ENCODE measurements at places on chromosomes 2 and 18.

- peak; percentile 67 for DNase-seq
These were observed 102.5 kb downstream of the ATL2 start for GRCh38 chr2:38274286-38275276.

GRCh38 chr2:19331450-19331849, 27.0 kb downstream of the OSR1 start:
- DNase-seq, result no peak

- DNase-seq, result no peak
These were observed 244.2 kb downstream of the EXOC6B start for GRCh38 chr2:72581560-72582181.

- DNase-seq, result peak; percentile 47
These were observed 5.2 kb upstream of the SLC35F6 start for GRCh38 chr2:26758790-26759321.

DNA sequence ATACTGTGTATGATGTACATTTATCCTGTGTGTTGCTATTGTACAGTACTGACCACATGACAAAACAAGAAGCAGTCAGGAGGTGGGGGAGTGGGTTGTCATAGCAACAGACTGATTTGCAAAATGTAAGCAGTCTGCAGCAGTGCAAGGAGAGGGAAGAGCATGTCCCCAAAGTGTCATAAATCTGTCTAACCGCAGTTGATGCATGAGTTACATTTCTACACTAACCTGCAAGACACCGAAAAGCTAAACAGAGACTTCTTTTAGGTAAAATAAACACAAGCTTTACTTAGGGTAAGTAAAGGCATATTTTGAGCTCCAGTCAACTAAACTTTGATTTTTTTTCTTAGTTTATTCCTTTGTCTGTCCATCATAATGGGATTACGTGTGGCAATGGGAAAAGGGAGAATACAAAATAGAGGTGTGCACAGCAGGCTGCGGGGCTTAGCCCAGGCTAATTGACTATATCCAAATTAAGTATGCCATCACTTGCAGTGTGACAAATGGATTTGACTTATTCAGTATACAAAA, 134.5 kb downstream of the MEIS1 start:
- DNase-seq, result no peak

- no peak for DNase-seq
These were observed 274.5 kb downstream of the SLC8A1 start for GRCh38 chr2:40177366-40177765.

DNA sequence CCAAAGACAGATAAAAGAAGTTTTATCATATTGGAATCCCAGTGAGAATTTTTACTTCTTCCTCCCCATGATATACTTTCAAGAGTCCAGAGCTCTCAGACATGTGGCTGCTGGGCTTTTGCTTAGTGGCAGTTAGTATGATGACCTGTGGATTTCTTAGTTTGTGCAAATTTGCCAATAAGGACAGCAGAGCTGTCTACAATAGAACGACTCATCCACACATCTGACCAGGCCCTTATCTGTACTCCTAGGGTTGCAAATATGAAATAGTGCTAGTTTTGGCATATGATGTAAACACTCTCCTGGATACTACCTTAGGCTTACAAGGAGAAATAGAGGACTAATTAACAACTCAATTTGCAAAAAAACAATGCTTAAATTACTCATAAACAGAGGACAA, 758.4 kb upstream of the TMEFF2 start:
- no peak for DNase-seq

DNA sequence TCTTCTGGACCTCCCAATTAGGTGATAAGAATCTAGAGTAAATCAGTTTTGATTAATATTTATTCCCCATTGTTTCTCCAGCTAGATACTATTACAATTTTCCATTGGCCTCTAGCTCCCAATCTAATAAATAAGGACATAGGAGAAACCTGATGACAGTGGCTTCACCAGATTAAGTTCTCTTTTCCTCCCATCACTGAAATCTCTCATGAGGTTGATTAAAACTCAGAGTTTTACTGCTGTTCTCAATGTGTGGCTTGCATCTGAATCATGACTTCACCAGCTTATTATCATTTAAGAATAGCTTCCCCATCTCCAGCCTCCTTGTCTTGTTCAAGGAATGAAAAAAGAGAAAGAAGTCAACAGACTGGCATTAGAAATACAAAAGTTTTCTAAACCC, 3.9 kb upstream of the CCDC102B start:
- DNase-seq, result no peak

GRCh38 chr18:79975985-79976680, 11.7 kb downstream of the HSBP1L1 start:
- DNase-seq, result no peak

DNA sequence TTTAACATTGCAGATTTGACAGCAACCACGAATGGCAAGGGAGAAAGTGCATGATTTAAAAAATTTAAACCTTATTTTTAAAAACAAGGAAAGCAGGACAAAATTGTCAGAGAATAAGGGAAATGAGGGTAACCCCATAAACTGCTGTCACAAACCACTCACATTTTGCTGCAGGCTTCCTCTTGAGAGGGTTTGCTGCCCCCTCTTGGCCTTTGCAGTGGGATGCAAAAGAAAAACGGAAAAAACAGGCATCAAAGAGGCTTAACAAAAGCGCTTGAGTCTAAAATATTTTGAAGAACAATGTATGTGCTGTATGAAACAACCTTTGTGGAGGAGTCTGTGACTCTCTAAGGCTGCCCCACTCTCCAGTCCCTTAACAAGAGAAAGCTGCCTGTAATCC, 91.6 kb downstream of the TMX3 start:
- peak; percentile 10 for DNase-seq

GRCh38 chr18:44805643-44806042, 125.0 kb downstream of the SETBP1 start:
- DNase-seq, result no peak

DNA sequence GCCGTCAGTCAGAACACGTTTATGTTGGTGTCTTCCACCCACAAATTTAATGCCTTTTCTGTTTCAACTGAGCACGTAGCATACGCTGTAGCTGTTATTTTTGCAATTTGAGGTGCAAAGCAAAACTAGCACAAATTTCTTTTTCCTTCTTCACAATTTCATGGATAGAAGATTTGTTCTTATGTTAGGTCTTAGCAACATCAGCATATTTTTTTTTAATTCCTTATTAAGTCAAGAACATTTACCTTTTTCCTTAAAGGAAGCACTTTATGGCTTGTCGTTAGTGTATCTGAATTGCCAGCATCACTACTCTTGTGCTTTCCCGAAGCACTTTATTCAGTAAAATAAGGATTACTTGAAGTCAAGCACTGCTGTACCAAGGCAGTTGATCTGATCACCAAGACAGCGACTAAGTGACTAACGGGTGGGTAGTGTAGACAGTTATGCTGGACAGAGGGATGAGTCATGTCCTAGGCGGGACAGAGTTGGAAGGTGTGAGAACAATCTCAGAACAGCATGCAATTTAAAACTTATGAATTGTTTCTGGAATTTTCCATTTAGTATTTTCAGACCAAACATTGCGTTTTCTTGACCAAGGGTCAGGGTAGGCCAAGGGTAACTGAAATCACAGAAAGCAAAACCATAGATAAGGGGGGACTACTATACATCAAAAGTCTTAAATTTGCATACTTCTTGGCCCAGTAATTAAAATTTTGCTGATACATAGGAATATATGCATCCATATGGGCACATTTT, 13.3 kb downstream of the BABAM2 start:
- DNase-seq, result no peak

- DNase-seq, result no peak
These were observed 8.9 kb downstream of the EDAR start for GRCh38 chr2:108980076-108980475.

DNA sequence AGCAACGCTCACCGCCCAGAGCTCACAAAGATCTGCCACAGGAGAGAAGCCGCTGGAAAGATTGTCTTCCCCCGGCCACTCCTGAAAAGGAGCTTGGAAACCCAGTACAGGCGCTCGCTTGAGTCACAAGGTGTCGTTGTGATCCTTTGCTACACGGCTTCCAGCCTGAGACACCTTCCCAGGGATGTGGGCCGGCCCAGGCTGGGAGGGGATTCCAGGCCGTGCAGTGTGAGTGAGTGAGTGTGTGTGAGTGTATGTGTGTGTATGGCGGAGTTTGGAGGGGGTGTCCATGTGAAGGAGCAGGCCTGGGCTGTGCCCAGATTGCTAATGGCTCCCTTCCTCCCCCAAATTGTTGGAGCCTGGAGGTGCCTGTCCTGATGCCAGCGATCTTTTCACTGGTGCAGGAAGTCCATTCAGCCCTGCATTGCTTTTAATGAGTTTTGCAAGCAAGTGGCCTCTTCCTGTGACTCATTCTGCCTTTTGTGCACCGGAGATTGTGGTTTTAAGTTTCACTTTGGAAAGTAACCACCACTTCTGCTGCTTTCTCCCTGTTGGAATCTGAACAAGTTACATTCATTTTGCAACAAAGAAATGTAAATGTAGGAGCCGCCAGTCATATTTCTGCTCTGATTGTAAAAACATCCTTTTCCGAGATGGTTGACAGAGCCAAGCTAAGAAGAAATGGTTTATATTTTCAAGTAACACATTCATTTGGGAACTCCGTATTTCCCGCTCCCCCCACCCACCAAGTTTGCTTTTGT, 83.7 kb downstream of the LPIN1 start:
- peak; percentile 87 for DNase-seq

DNA sequence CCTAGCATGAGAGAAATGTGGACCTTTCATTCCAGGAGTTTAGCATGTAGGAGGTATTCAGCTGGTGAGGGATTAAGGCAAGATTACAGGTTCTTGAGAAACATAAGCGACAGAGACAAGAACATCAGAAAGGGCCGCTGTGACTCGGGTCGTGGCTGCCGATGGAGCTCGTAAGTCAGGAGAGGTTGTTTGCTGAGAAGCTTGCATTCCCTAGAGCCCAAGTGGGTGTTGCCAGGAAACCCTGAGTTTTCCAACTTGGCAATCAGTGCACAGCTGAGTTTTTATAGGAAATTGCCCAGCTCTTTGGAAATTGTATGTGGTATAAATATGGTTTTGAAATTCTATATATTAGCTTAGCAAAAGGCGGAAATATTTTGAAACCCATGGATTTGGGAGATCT, 46.4 kb upstream of the CYP1B1 start:
- no peak for DNase-seq

DNA sequence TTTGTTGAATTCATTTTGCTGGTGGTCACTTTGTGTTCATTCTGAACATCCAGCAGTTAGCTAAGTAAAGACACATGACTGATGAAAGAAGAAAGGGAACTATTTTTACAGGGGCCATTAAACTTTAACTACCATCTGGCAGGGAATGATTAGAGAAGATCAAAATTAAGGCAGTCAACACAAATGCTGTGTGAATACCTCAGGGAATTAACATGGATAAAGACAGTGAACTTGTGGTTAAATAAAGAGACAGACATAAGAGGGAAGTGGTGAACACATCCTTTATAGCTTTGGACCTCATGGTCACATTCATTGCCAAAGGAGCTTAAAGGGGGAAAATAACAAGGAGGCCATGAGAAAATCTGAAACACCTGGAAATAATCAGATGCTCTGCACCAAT, 52.6 kb upstream of the ATP5MC3 start:
- no peak for DNase-seq

- no peak for DNase-seq
These were observed 79.0 kb downstream of the ASXL2 start for GRCh38 chr2:25799301-25799700.

- DNase-seq, result no peak
These were observed 36.6 kb downstream of the SFT2D3 start for GRCh38 chr2:127737892-127738291.

- DNase-seq, result peak; percentile 83
These were observed 7.8 kb upstream of the DYNC2LI1 start for GRCh38 chr2:43766006-43766405.

- DNase-seq, result no peak
These were observed 145.6 kb downstream of the TTC27 start for GRCh38 chr2:32773448-32773808.

DNA sequence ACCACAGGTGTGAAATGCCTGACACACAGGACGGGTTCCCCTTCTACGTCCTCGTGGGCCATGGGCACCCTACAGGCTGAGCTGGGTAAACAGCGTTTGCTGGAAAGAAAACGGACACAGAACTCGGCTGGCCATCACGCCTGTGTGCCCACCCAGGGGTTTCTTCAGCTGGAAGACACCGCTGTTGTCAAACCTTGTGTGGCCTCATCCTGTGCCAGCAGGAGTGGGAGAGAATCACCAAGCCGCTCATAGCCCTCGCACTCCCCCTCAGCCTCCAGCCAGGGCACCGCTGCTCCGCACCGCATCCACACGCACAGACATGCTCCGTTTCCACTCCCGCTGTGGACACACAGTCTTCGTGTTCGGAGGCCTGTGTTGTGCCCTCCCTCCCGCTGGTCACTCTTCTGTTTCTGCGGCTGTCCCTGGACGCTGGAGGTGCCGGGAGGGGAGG, 161.4 kb downstream of the PXDN start:
- no peak for DNase-seq

DNA sequence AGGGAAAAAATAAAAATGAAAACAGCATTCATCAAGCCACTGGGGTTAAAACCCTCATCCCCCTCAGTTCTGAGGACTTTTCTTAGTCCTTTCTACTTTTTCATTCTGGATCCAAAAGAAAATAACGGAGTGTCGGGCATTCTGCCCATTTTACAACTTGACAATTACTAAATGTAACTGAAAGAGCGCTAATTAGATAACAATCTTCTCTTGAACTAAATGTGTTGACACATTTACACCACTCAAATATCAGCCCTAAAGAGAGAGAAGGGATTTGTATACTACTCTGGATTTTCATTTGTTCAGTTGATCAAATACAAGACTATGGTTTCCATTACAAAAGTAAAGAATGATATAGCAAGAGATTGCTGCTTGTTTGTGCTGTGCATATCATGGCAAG, 27.5 kb downstream of the ABCA12 start:
- no peak for DNase-seq

GRCh38 chr18:56637176-56637575, 1.2 kb downstream of the TXNL1 start:
- DNase-seq, result no peak

GRCh38 chr2:72138921-72139381, 8.7 kb downstream of the CYP26B1 start:
- DNase-seq, result no peak

DNA sequence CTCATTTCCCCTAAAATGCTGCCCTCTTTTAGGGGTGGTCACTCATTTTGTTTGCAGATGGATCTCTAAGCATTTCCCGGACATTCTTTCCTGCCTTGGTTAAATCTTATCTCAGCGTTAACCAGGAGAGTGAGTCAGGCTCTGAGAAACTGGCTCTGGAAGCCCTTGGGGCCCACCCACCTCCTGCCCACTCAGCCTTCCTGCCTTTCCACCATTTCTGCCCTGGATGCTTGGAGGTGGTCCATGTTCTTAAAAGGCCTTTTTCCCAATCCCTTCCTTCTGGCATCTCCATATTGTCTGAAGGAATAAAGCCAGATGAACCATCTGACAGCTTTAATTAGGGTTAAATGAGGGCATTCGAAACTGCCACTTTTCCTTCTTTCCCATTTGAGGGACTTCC, 9.5 kb downstream of the HK2 start:
- DNase-seq, result no peak
